NCI-H1417 treated with DMSO at 0.1 percent for 48 hours (cell line): ENCODE measurements at places on chromosomes 11 and 22.

GRCh38 chr11:69151836-69152235 lies 3.9 kb upstream of the SMIM38 start:
- no peak for DNase-seq

DNA sequence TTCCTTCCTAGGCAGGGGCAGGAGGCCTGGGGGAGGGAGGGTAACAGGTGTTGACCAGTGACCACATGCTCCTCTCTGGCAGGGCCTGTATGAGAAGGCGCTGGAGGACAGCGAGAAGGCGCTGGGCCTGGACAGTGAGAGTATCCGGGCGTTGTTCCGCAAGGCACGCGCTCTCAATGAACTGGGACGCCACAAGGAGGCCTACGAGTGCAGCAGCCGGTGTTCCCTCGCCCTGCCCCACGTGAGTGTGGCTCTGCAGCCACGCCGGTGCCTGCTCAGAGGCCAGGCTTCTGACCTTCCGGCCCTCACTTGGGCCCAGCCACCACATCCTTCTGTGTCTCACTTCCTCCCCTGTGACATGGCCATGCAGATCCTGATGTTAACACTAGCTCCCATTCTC lies 25.8 kb downstream of the ZC3H7B start:
- DNase-seq, result no peak

- no peak for DNase-seq
Measured at GRCh38 chr22:45832959-45833580, 143.9 kb downstream of the WNT7B start.

DNA sequence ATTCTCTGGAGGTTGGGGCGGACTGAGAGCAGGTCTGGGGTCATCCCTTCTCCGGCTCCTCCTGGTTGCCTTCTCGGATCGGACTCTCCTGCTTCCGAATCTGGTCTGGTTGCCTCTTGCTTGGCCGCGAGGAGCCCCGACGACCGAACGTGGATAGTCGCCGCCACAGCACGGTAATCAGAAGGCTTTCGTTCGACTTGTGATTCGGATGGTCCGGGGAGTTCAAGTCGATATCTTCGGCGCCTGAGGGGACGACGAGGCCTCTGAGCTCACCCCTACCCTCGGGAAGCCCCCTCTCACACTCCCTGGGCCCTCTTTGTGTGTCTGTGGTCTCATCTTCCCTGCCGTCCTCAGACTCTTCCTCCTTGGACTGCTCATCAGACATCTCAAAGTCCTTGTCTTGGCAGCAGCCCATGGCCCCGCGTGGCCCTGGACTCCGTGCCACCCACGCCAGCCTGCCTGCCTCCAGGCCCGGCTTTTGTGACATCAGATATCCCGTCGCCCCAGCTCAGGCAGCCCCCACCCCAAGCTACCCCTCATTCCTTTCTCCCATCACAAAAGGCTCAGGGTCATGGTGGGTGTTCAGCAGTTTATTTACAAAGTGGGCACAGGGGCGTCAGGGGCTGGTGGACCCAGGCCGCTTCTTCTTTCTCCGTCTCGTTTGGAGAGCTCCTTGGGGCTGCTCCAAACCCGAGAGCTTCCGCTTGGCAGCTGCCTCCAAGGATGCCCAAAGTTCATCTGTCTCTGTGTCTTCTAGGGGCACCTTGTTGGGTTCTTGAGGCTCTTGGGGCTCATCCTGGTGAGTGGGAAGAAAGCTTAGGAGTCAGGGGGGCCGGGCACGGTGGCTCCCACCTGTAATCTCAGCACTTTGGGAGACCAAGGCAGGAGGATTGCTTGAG lies at the start of gene TEX54:
TEX54 (minus strand) TSS at position 506 of the 899 bp plus-strand sequence.
- DNase-seq, result no peak

DNA sequence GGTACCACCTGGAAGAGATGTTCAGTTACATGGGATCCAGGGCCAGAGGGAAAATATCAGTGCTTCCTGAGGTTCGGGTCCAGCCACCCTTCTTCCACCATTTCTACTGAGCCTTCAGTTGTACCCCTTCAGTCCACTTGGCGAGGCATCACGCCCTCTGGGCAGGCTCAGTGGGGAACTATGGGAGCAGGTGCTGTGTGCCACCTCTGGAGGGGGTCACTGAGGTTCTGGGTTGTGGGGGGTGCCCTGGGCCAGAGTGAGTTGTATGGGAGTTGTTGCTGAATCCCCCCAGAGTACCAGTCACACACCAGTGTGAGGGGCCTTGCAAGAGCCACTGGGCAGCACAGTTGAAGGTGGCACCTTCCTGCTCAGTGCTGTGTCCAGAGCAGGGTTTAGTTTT lies 2.7 kb upstream of the SREBF2 start:
- DNase-seq, result no peak

- DNase-seq, result no peak
Measured at GRCh38 chr22:29145321-29146072, 60.2 kb upstream of the EMID1 start.

GRCh38 chr11:65341856-65342255 lies 8.2 kb downstream of the DPF2 start:
- DNase-seq, result no peak

GRCh38 chr11:67651976-67652781 lies 1.6 kb upstream of the ACY3 start:
- no peak for DNase-seq

DNA sequence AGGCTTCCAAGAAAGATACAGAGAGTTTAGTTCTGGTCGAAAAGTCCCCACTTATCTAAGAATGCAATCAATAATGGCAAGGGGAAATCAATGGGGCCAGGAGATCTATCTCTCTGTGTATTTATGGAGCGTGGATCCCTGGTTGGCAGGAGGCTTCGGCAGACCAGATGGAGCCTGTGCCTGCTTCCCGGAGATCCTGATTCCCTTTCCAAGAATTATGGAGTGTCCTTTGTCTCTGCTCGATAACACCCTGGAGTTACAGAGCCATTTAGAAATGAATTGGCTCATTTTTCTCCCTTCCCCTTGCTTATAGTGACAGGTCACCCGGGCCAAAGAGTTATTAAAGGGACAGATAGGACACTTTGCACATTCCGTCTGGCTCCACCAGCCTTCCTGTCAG lies 92.4 kb downstream of the ISX start:
- no peak for DNase-seq

DNA sequence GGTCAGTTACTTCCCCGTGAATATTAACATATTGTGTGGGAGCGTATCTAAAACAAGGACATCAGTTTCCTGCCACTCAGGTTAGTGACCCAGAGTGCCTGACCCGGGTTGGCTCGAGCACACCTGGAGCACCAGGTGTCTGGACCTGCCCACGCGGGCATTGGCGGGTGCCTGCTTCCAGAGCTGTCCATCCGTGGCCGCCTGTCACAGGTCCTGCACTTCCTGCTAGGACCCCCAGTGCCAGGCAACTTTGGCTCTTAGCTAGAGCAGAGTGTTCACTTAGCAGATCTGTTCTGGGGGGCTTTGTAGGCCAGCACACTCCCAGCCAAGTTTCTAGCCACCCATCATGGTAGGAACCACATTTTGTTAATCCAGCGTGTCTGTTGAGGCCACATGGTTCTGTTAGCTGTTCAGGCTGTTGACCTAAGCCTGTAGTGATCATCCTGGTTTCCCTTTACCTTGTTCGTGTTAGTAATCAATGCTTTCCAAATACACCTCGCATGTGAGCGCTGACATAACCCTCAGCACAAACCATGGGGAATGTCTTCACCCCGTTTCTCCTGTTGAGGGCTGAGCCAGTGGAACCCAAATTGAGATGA lies 29.5 kb downstream of the MOV10L1 start:
- DNase-seq, result no peak

DNA sequence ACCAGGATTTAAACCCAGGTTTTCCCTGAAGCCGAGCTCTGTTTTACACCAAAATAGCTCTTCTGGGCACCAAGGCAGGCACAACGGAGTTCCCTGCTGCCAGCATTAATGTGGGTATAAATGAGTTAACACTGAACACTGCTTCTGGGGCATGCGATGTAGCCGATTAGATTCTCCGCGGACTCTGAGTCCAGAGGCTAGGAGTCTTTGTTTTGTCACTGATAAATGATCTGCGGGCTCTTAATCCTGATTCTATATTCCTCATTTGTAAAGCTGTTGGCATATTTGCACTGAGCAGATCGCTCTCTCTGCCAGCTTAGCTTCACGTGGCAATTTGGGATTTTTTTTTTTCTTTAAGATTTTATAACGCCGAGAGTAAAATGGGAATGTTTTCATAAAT lies 16.8 kb upstream of the LDLRAD3 start:
- DNase-seq, result no peak

DNA sequence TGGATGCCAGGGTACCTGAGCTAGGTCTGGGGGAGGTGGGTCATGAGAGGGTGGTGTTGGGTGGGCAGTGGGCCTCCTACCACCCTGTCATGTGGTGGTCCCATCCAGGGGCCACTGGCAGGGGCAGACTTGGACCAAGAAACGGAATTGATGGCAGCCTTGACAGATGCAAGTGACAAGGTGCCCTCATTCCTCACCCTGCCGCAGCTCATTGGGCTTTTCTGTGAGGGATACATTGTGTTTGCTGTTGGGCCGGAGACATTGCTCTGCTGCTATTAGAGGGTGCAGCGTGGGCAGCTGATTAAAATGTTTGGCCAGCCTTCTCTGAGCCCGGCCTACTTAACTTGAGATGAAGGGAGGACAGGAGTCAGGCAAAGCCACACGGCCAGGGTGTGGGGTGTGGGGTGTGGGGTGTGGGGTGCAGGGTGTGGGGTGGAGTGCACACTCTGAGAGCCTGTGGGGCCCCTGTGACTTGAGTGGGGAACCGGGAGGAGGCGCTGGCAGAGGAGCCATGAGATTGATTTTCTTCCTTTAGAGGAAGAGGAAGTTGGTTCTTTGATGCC lies 351.5 kb downstream of the TBC1D22A start:
- no peak for DNase-seq

DNA sequence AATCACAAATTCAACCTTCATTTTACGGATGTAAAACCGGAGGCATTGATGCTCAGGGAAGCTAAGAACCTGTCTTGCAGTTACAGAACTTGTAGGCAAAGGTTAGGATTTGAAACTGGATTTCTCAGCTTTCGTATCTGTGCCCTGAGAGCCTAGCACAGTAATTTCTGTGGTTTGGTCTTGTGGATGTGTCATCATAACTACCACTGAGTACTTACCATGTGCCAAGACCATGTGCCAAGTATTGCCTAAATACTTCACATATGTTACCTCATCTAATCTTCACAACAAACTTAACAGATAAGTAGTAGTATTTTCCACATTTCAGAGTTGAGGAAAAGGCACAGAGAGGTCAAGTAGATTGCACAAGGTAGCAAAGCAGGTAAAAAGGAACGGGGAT lies 140.7 kb downstream of the NXPE2 start:
- DNase-seq, result no peak

GRCh38 chr11:32100495-32100894 lies 9.6 kb downstream of the RCN1 start:
- DNase-seq, result no peak

GRCh38 chr11:72001834-72002591 lies 3.3 kb downstream of the IL18BP start:
- DNase-seq, result no peak

GRCh38 chr11:128421577-128422330 lies 165.6 kb downstream of the ETS1 start:
- DNase-seq, result no peak

DNA sequence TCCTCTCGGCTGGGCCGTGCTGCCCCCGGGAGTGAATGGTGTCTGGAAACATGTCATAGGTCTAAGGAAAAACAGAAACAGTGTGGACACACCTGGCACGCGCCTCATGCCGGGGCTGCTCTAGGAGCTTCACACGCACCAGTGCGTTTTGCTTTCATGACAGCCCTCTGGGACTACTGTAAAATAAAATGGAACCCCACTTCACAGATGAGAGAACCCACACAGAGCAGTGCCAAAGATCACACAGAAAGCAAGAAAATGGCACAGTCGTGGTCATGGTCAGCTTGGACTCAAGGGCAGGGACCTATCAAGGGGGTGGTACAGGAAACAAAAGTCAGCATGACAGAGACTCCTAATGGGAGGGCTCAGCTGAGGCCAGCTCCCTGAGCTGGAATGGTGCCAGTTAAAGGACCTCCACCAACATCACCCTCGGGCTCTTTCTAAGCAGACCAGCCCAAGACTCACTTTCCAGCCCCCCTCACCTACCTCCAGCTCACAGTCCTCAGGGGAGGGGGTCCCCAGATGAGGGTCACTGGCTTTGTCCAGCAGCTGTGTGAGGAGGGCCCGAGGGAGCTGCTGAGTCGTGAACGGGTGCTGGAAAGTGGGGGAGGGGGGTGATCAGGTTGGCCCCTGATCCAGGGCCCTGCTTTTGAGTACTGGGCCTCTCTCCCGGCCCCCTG lies 3.3 kb downstream of the MAP4K2 start:
- DNase-seq, result no peak
